ENCODE measurements at places on chromosomes 3 and 15.

GRCh38 chr3:105843994-105844393 is 24.8 kb downstream of the CBLB start:
- no peak for DNase-seq

GRCh38 chr3:58383904-58384303 is 49.7 kb downstream of the PDHB start:
- DNase-seq = no peak

GRCh38 chr15:70762469-70763119 is 764 bp downstream of the UACA start:
- DNase-seq = no peak

DNA sequence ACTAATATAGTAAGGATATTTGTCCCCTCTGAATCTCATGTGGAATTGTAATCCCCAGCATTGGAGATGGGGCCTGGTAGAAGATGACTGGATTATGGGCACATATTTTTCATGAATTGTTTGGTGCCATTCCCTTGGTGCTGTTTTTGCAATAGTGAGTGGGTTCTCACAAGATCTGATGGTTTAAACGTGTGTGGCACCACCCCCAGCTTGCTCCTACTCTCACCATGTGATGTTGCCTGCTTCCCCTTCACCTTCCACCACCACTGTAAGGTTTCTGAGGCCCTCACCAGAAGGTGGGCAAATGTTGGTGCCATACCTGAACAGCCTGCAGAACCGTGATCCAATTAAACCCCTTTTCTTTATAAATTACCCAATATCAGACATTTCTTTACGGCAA is 28.1 kb upstream of the SERPINI2 start:
- DNase-seq = no peak

DNA sequence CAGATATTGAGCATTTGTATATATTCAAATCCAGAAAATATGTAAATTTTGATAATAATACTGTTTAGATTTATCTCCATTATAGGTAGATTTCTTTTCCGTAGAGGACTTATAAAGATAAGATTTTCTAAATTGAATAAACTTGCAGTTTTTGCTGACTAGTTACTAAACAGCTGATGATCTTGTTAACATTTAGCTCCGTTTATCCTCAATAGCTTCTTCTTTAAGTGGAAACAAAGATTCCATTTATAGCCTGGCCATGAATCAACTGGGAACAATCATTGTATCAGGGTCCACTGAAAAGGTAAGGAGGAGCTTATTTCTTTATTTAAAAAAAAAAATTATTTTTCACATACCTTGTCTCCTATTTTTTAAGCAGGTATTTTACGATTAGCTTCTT is 16.7 kb downstream of the WDR48 start:
- DNase-seq = no peak

Measured in activated T-helper 1 cell treated with Interleukin-2 at 50 U/mL for 16 hours (primary cell).